Globus pallidus (tissue), 1 donor: ENCODE measurements at places on chromosomes 13 and 19.

- DNase-seq: peak; percentile 98
Measured at GRCh38 chr13:39037880-39038568, at the start of the genes NHLRC3 and PROSER1. Gene NHLRC3, plus strand, starts transcription at chr13:39038456. Its CDS starts 184 bp downstream, at chr13:39038640. Gene PROSER1, minus strand, starts transcription at chr13:39038089. Its CDS starts 847 bp downstream, at chr13:39037242.

- DNase-seq: no peak
Measured at GRCh38 chr13:72643311-72643989, 84.0 kb downstream of the MZT1 start.

GRCh38 chr19:55322204-55322885 is 2.8 kb downstream of the TMEM150B start:
- no peak for DNase-seq

DNA sequence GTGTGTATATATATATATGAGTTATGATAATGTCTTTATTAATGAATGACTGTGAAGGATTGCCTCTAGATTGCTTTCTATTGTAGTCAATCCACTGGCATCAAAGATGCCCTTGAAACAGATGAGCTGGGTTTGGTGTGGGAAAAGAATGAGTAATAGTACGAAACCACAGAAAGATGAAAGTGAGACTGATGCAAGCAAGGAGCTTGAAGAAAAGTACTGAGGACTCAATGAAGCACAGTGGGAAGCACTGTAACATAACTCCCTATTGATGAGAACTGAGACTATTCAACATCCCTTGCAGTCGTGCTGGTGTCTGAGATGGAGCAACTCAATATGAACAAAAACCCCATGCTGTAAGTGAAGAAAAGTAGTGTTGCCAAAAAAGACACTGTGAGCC is 1794.2 kb downstream of the SLITRK5 start:
- DNase-seq: no peak

DNA sequence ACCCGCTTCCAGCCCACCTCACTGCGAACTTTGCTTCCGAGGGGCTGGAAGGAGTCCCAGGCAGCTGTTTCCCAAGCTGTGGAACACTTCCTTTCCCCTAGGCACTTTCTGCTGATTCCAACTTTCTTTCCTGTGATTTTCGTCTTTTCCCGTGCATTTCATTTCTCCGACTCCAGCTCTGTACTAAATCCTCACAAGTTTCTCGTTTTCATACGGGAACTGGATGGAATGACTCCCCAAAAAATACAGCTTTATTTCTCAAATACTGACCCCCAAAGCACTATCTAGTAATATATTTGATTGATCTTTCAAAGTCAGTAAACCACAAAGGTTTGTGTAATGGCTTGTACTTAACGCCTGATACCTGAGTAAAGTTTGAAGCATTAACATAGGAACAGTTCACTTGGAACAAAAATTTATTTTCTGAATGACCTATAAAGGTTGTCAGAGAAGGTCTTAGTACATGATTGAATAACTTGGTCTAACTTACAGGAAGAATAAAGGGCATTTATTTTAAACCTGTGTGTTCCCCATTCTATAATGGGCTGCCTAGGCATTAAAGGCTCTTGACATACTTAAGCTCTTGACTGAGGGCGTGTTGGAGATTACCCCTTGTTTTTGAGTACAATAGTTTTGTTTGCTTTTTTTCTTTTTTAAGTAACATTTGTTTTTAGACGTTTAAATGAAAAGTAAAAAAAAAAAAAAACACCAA is 1.3 kb upstream of the PCDH9 start:
- no peak for DNase-seq

- DNase-seq: no peak
Measured at GRCh38 chr19:17391371-17392151, 2.4 kb downstream of the CCDC194 start.

DNA sequence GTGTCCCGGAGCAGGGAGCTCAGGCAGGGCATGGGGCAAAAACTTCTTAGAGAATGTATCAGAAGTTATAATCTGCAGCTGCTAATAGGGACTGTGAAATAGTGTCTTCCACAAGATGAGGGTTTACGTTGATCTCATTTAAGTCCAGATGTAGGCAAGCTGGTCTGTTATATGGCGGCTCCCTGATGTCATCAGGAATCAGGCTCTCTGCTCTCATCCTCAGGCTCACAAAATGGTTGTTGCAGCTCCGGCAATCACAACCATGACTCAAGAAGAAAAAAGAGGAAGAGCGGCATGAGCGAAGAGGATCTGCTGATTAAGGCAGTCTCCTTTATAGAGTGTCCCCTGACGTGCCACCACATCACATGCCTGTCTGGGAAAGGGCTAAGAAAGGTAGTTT is 191.3 kb downstream of the KLF5 start:
- no peak for DNase-seq

DNA sequence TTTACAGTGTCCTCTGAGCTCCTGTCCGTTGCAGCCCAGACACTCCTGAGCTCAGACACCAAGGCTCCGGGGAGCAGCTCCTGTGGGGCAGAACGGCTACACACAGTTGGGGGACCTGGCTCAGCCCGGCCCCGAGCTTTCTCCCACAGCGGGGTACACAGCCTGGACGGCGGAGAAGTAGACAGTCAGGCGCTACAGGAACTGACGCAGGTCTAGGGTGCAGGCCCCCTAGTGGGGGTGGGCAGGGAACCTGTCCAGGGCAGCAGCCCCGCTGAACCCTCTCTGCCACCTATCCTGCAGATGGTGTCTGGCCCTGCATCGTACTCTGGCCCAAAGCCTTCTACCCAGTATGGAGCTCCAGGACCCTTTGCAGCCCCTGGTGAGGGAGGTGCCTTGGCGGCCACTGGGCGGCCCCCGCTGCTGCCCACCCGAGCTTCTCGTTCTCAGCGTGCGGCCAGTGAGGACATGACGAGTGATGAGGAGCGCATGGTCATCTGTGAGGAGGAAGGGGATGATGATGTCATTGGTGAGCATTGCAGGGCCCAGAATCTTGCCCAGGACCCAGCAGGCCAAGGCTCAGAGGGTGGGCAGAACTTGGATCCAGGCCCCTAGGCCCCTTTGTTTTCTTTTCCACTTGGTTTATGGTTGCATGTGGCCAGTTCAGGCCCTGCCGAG is 12.9 kb upstream of the PRR19 start:
- DNase-seq: no peak

DNA sequence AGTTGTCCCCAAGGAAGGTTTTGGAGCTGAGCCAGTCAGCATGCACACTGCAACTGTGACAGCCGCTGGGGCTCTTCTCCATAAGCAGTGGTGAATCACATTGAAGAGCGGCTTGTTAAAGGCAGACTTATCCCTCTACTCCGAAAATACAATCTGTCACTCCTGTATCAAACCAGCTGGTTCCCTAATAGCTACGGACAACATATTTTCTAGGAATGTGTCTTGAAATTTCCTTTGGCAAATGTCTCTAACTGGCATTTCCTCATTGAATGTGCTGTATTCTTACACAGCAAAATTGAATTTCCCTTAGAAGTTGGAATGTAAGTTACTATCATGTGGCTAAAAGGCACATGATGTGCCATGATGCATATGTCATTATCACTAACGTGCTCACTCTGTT is 104.0 kb upstream of the GPR12 start:
- DNase-seq: no peak

GRCh38 chr13:53254500-53254899 is 225.9 kb downstream of the OLFM4 start:
- no peak for DNase-seq

DNA sequence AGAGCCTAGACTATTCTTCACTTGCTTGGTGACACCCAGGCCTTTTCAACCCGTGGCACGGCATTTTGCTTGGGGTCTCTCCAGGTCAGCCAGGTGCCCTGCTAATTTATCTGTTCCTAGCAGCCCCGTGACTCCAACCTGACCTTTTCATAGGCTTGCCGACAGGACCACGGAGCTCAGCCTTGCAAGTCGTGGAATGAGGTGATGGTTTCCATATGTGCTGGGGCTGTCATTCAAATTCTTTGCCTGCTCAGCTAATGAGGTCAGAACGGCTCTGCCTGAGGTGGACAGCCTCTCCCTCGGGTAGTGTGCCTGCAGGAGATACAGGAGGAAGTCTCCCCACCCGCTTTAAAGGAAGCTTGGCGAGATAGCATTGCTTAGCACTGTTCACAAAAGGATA is 61.0 kb downstream of the SHISA2 start:
- no peak for DNase-seq

DNA sequence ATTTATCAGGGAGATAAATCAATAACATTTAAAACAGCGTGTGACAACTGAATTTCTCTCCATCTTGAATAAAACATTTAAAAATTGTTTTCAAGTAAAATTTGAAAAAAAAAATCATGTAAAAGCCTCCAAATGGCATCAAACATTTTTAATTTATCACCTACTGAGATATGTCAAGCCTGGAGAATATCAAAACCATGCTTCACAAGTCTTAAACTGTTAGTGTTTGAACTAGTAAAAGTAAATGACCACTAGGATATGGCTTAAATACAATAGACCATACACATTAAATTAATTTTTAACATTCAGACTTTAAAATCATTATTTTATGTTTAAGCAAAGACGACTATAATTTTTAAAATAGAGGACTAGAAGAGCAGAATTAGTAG is 281.9 kb downstream of the DCLK1 start:
- no peak for DNase-seq

DNA sequence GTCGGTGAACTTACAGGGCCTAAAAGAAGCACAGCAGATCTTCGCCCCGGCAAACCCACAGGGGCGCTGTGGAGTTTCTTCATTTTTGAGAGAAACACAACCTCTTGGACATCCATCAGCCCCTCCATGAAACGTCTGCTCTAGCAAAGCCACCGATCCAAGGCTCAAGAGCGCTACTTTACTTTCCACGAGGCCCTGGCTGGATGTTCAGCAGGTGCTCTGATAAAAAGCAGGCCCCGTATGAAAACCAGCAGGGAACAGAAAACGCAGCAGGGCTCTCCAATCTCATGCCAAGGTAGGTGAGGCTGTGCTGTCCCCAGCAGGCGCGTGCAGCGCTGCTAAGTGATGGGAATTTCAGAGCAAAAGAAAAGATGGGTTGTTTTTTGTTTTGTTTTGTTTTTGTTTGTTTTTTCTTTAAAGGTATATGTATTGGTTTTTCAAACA is 86.7 kb downstream of the IRS2 start:
- DNase-seq: no peak

GRCh38 chr13:97573011-97573410 is 139.0 kb downstream of the RAP2A start:
- DNase-seq: no peak

- DNase-seq: no peak
Measured at GRCh38 chr13:39282400-39282972, 244.2 kb downstream of the NHLRC3 start.

DNA sequence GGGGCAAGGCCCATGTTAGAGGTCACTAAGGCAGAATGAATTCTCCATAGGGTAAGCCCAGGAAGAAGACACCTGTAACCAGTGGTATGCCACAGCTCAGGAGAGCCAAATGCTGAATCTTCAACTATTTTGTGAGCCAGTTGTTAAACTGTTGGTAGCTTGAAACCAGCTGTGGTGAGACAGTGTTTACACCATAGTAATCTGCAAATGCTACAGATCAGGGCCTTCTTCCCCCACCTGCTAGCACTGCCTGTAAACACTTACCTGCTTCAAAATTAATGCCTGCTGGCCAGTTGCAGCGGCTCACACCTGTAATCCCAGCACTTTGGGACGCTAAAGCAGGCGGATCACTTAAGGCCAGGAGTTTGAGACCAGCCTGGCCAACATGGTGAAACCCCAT is 12.1 kb downstream of the FBXL12 start:
- DNase-seq: no peak

DNA sequence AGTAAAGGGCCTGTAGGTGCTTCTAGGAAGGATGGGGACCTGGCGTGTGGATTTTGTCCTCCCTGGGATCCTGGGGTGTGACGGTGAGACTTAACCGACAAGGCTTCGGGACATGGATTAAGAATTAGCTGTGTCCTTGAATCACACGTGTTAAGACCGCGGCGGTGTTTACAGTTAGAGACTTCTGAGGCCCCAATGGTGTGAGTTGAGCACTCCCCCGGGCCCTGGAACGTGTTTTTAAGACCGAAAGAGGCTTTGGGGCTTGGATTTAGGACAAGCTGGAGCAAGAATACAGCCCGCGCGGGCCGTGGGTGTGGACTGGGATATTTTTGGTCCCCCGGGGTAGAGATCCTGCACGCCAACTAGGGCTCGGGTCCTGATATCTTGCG is 1.2 kb upstream of the SLC27A1 start:
- no peak for DNase-seq
